Uterus (tissue), 4 donors: ENCODE measurements at places on chromosomes 1 and 21. TPM values are rescaled to one million over a fixed set of nuclear protein-coding genes. Genes with fewer than 3 reads are reported as not detected.

GRCh38 chr1:65059930-65060538 is 88.0 kb upstream of the AK4 start:
- DNase-seq, result no peak
- H3K4me1 ChIP-seq, result no peaks in the 10 kb centered on the region

The IGSF3 gene
- 35.6 TPM for total RNA-seq

- no peak overlapping the region for H3K4me3 ChIP-seq
- no peaks in the 10 kb centered on the region for H3K27me3 ChIP-seq
- no peaks in the 10 kb centered on the region for H3K4me1 ChIP-seq
- H3K27ac ChIP-seq, result no peak overlapping the region
Observed at GRCh38 chr1:25195835-25196234, 36.5 kb downstream of the SYF2 start.

DNA sequence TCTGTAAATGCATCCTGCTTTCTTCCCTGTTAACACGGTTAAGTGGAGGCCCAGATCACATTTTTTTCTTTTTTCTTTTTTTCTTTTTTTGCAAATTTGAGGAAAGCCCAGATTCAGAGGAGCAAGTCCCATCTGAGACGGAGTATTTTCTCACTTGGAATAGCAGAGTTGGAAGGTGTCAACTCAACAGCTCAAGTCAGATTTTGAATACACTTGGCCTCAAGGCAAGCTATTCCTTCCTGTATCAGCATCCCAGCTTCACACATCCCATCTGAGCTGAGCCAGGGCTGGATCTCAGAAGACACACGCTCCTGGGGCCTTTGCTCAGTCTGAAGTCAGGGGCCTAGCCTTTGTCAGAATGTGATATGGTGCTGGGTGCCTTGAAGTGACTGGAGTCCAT is 11.5 kb upstream of the TNR start:
- no peak overlapping the region for H3K27ac ChIP-seq
- no peaks in the 10 kb centered on the region for H3K36me3 ChIP-seq
- no peaks in the 10 kb centered on the region for H3K4me1 ChIP-seq

The C1orf21 gene
- 15.0 TPM for total RNA-seq

- peaks cover 5% of the 10 kb centered on the region for H3K4me1 ChIP-seq
- H3K4me3 ChIP-seq, result no peak overlapping the region
- H3K27ac ChIP-seq, result no peak overlapping the region
- H3K27me3 ChIP-seq, result no peaks in the 10 kb centered on the region
- H3K36me3 ChIP-seq, result no peaks in the 10 kb centered on the region
- DNase-seq, result no peak
Observed at GRCh38 chr1:114750780-114751179, 7.0 kb downstream of the CSDE1 start.

The KCNN3 gene
- 13.6 TPM for total RNA-seq

The LPAR3 gene
- total RNA-seq, result 2.2 TPM

The TCEANC2 gene
- total RNA-seq, result 2.6 TPM

- DNase-seq, result no peak
- H3K4me1 ChIP-seq, result no peaks in the 10 kb centered on the region
- no peak overlapping the region for H3K27ac ChIP-seq
Observed at GRCh38 chr1:177045151-177045550, 119.4 kb downstream of the ASTN1 start.

The AGBL4 gene
- total RNA-seq, result 0.85 TPM

The MX2 gene
- total RNA-seq, result 19.0 TPM

GRCh38 chr1:156708218-156708661 is 2.9 kb upstream of the CRABP2 start:
- no peak for DNase-seq
- H3K4me3 ChIP-seq, result no peak overlapping the region
- H3K27me3 ChIP-seq, result no peaks in the 10 kb centered on the region
- peaks cover 34% of the 10 kb centered on the region for H3K4me1 ChIP-seq

The DCST2 gene
- not detected for total RNA-seq

GRCh38 chr1:5643360-5644107 is 348.7 kb downstream of the NPHP4 start:
- H3K4me3 ChIP-seq, result no peak overlapping the region
- no peak for DNase-seq
- no peaks in the 10 kb centered on the region for H3K4me1 ChIP-seq
- no peaks in the 10 kb centered on the region for H3K36me3 ChIP-seq
- no peaks in the 10 kb centered on the region for H3K27me3 ChIP-seq

GRCh38 chr1:235566084-235566483 is 61.8 kb upstream of the B3GALNT2 start:
- DNase-seq, result no peak
- no peak overlapping the region for H3K27ac ChIP-seq
- H3K36me3 ChIP-seq, result no peaks in the 10 kb centered on the region

The NBPF6 gene
- total RNA-seq, result not detected
